ENCODE measurements at places on chromosomes 16 and 17. TPM values are rescaled to one million over a fixed set of nuclear protein-coding genes. Genes with fewer than 3 reads are reported as not detected.

Gene CLEC10A
- not detected for total RNA-seq

DNA sequence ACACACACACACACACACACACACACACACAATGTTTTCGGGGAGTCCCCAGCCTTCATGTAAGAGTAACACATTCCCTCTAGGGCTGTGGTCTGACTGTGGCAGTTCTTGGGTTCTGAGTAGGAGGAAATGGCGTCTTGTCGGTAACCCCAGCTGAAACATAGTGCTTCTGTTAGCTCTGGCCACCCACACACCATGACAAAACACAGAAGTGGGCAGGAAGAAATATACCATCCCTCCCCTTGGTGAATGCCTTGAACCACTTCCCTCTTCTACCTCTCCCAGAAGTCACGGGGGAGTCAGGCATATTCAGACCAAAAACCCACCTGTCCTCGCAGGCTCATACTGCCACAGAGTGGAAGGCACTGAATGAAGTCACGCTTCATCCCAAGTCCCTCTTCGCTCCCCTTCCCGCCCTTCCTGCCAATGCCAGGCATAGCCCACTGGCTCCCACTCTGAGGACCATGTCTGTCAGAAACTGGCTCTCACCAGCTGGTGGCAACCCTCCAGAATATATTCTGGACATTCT lies 11.5 kb downstream of the SLC35B1 start:
- DNase-seq: no peak

GRCh38 chr16:47392081-47392480 lies 68.8 kb downstream of the ITFG1 start:
- DNase-seq: peak; percentile 28

Gene MYH3
- total RNA-seq: 0.43 TPM

Gene PLEKHH3
- 15.1 TPM for total RNA-seq

Gene CTRB1
- total RNA-seq: not detected

Gene CCL1
- not detected for total RNA-seq

GRCh38 chr16:77683397-77684180 lies 38.7 kb upstream of the NUDT7 start:
- no peak for DNase-seq

- no peak for DNase-seq
Measured at GRCh38 chr16:89765292-89765830, 44.0 kb downstream of the ZNF276 start.

GRCh38 chr16:67544329-67544841 lies 15.8 kb downstream of the RIPOR1 start:
- DNase-seq: no peak

GRCh38 chr16:75647112-75647491 lies 363 bp downstream of the KARS1 start:
- DNase-seq: no peak

DNA sequence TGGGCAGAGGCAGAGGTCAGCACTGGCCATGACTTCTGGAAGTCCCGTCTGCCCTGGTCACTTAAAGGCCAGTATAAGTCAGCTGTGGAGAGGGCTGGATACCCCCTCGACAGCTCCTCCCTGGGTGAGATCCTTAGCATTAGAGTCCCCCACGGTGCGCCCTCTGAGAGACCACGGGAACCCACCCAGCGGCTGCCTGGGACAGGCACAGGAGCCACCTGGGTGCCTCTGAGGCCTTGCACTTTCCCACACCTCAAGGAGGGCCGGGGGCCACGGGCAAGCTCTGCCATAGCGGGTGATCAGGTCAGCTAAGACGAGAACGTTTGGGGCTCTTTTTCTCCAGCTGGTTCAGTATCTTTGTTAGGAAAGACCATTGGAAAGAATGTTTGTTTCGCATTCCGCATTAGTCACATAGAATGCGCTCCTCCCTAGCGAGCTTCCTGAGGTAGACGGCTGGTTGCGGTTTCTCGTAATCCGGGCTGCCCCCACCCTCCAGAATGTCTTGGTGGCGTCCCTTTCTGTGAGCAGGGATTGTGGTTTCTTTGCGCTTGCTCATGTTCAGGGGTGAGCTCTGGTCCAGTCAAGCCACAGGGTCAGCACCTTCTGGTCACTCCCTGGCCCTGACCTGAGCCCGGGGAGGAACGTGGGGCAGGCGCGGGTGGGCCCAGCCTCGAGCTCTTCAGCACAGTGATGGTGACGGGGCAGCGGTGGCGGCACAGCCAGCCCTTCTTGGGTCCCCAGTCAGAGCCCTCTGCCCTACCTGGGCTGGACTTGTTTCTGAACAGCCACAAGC lies 25.2 kb downstream of the NME3 start:
- DNase-seq: peak; percentile 83

Gene PAQR4
- total RNA-seq: 5.2 TPM

- DNase-seq: no peak
Measured at GRCh38 chr16:87724490-87725291, 41.1 kb downstream of the KLHDC4 start.

DNA sequence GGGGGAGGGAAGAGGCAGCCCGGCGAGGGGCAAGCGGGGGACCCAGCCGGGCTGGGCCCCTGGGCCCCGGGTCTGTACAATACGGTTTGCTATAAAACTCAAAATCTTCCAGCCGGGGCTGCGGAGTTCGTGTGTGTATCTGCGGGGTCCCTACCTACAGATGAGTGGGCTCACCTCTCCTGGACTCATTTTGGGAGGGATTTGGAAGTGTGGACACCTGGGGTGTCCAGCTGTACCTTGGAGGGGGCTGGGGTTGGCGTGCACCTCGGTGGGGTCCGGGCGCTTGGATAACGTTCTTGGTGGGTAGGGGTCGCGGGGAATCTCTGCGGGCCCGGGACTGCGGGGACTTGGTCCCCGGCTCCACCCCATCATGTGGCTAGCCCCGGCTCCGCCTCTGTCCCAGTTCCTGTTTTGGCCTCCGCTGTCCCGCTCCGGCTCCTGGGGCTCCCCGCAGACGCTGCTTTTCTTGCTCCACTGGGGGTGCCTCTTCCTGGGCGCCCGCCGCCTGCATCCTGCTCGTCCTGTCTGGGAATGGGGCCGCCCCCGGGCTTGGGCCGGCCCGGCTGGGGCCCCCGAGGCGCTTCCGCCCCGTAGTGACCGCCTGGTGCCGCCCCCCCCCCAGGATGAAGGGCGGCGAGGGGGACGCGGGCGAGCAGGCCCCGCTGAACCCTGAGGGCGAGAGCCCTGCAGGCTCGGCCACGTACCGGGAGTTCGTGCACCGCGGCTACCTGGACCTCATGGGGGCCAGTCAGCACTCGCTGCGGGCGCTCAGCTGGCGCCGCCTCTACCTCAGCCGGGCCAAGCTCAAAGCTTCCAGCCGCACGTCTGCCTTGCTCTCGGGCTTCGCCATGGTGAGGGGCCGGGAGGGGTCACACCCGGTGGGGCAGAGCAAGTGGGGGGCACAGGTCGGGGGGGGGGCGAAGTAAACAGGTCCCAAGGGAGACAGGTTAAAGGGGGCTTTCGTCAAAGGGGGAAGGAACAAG lies at the start of gene ORAI3:
TSS of gene ORAI3 (plus strand) at position 402 of the 983 bp plus-strand sequence. CDS start at position 624, 222 bp downstream.
- DNase-seq: peak; percentile 71

Gene APOH
- total RNA-seq: not detected

Gene CHMP1A
- 114 TPM for total RNA-seq

Gene KRTAP9-8
- not detected for total RNA-seq

GRCh38 chr17:81794509-81794908 lies 9.4 kb upstream of the GCGR start:
- peak; percentile 73 for DNase-seq

GRCh38 chr17:55116440-55116914 lies 147.9 kb downstream of the STXBP4 start:
- no peak for DNase-seq

- no peak for DNase-seq
Measured at GRCh38 chr16:65728167-65728566, 606.3 kb upstream of the CDH11 start.

GRCh38 chr17:56497132-56497531 lies 96.4 kb upstream of the NOG start:
- no peak for DNase-seq

GRCh38 chr16:30027588-30028437 lies 3.3 kb downstream of the TLCD3B start:
- no peak for DNase-seq

DNA sequence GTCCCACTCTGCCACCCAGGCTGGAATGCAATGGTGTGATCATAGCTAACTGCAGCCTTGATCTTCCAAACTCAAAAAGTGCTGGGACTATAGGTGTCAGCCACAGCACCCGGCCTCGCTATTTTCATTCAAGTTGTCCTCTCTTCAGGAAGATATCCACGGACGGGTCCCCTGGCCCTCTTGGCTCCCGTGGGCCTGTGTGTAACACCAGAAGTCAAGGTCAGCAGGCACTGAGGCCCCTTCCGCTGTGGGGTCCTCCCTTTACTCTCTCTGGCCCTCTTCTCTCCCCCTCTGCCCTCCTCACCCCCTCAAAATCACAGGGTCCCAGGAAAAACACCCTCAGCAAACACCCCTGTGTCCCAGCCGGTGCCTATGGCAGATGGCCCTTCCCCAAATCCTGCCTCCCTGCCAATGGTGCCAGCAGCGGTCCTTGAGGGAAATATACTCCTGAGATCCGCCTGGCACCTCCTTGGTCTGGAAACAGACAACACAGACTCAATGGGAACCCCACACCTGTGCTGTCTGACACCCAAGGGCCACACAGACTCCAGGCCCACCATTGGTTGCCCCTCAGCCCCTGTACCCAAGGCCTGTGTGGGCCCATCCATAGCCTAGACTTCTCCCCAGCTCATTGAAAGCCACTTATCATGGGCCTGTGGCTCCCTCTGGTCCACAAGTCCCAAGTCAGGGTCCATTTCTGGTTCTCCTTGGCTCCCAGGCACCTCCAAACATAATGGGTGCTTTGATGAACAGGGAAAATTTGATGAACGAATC lies 221.5 kb downstream of the ZNF423 start:
- no peak for DNase-seq

- DNase-seq: no peak
Measured at GRCh38 chr17:45824901-45825492, 19.7 kb upstream of the SPPL2C start.

Gene WDR90
- 18.7 TPM for total RNA-seq

- peak; percentile 77 for DNase-seq
Measured at GRCh38 chr17:82418001-82418986, at the start of the genes HEXD and OGFOD3. Gene HEXD, plus strand, starts transcription at chr17:82418347. Its CDS starts 1,453 bp downstream, at chr17:82419800. Gene OGFOD3, minus strand, starts transcription at chr17:82418586. Its CDS starts 101 bp downstream, at chr17:82418485.

DNA sequence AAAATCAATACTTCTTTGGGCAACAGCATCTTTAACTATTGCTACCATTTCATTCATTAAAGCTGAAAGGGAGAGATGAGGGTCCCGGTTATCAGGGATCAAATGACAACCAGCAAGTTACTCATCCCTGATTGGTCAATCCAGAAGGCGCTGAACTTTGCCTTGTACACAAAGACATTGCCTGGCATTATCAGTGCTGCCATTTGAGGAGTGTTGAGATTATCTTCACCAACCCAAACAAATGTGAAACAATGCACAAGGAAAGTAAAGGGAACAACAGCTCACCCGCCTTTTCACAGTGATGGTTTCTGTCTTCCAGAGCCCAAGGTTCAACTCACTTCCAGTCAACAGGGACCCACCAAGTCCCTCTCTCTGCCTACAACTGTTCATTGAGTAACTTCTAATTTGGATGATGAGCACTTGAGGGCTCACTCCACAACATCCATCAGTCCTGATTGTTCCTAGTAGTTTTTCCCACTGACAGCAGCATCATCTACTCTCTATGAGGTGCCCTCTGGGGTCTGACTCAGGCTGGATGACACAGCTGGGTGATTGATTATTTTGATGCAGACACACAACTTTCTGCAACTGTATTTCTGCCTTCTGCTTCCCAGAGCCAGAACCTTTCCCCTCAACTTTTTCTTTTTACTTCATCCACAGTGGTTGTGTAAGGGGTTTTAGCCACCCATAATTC lies 32.0 kb downstream of the LYRM9 start:
- DNase-seq: no peak

Gene CCL16
- total RNA-seq: not detected

GRCh38 chr16:9042533-9042932 lies 48.9 kb upstream of the HAPSTR1 start:
- no peak for DNase-seq

Gene CTRL
- total RNA-seq: not detected

DNA sequence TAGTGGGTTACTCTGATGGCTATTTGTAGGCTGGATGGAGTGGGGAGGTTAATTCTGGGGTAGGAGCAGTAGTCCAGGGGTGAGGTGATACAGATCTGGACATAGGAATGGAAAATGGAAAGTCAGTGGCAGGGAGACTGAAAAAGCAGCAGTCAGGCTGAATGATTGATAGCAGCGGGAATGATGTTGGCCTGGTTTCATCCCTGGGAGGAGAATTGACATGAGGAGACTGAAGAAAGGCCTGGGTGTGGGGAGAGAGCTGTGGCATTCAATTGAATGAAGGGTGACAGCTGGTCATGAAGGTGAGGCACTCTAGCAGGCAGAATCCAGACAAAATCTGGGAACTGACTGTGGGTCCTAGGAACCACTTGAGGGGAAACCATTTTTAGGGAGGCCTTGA lies 34.7 kb upstream of the CLEC18A start:
- DNase-seq: no peak

DNA sequence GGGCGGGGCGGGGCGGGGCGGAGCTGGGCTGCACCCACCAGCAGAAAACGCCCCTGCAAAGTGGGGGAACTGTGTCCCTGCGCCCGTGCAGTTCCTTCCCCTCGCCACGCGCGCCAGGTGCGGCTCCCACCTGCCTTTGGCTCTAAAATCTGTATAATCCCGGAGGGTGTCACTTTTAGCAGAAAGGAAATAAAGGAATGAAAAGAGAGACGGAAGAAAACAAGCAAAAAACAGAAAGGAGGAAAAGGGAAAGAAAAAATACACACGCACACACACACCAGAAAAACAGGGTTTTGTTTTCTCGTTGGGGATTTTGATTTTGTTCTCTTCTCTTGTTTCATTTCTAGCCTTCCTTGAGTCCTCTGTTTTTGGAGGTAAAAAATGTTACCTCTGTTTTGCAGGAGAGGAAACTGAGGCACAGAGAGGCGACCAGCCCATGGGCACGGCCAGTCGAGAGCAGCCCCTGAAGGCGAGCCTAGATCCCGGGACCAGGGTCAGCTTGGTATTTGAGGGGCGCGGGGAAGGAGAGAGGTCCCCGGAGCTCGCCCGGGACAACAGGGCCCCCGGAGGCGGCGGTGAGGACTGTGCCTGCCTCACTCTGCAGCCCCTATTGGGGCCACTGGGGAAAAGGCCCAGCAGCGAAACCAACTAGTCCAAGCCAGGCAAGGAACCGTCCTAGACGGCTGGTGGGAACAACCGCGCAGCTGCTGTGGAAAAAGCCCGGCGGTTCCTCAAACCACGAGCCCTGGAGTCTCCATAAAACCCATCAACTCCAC lies 594 bp upstream of the CARHSP1 start:
- DNase-seq: no peak

- peak; percentile 79 for DNase-seq
Measured at GRCh38 chr17:1413281-1413791, 13.3 kb upstream of the YWHAE start.

Gene OR1F1
- under 0.01 TPM for total RNA-seq

- no peak for DNase-seq
Measured at GRCh38 chr17:6070913-6071511, 833 bp downstream of the WSCD1 start.

Gene NPIPB9
- 3.9 TPM for total RNA-seq

- peak; percentile 86 for DNase-seq
Measured at GRCh38 chr16:2511128-2511800, 2.5 kb upstream of the ATP6V0C start.

Gene MCRIP2
- total RNA-seq: 14.8 TPM

- DNase-seq: no peak
Measured at GRCh38 chr16:57540906-57541753, 1.3 kb upstream of the ADGRG5 start.

All from fibroblast of villous mesenchyme (primary cell).